ENCODE measurements at places on chromosomes 2 and 18. TPM values are rescaled to one million over a fixed set of nuclear protein-coding genes. Genes with fewer than 3 reads are reported as not detected.

Gene REG1A
- total RNA-seq = not detected

Gene AFF3
- total RNA-seq = 1.0 TPM

Gene ANKRD62
- total RNA-seq = not detected

DNA sequence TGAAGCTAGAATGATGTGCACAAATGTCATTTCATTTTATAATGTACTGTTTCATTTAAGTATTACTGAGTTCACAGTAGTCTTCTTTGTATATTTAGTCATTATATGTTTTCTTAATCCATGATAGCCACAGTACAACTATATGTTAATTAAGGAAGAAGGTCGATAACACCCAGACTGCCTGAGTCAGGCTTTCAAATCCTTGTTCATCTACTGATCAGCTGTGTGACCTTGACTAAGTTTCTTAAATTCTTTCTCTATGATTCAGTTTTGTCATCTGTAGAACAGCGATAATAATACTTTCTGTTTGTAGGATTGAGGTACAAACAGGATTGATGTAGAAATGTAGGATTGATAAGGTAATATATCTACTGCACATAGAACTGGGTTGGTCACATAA, 5.4 kb downstream of the GCC2 start:
- H3K27ac ChIP-seq = no peak overlapping the region
- peaks cover 5% of the 10 kb centered on the region for H3K4me1 ChIP-seq
- no peak for DNase-seq
- H3K27me3 ChIP-seq = no peaks in the 10 kb centered on the region

DNA sequence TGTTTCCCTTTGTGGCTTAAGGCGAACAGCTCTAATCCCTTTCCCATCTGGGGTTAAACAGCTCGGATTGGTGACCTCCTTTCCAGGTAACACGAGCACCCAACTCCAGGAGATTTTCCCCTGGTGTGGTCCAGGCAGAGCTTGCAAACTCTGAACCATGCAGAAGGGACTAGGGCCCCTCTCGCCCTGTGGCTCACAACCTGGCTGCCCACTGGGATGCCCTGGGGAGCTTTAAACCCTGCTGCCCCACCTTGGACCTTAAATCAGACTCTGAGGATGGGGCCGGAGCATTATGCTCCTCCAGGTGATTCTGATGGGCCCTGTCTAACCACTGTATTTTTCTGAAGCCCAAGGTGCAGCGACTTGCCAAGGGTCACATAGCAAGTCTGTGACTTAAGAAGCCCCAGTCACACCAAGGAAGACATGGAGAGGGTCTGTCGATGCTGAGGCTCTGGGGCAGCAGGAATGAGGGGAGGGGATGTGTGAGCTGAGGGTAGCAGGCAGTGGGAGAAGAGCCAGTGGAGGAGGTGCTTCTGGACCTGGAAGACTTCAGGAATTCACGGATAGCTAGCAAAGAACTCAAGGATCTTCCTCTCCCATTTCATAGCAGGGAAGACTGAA, 5.9 kb downstream of the ARID5A start:
- H3K27ac ChIP-seq = no peak overlapping the region
- H3K36me3 ChIP-seq = peaks cover 6% of the 10 kb centered on the region
- H3K27me3 ChIP-seq = no peaks in the 10 kb centered on the region
- peaks cover 8% of the 10 kb centered on the region for H3K4me1 ChIP-seq

- no peaks in the 10 kb centered on the region for H3K36me3 ChIP-seq
- H3K4me3 ChIP-seq = no peak overlapping the region
- H3K27me3 ChIP-seq = no peaks in the 10 kb centered on the region
- H3K4me1 ChIP-seq = no peaks in the 10 kb centered on the region
Measured at GRCh38 chr18:58125183-58125582, 81.2 kb downstream of the NEDD4L start.

- no peaks in the 10 kb centered on the region for H3K27me3 ChIP-seq
- no peak overlapping the region for H3K27ac ChIP-seq
- H3K4me1 ChIP-seq = peaks cover 6% of the 10 kb centered on the region
- H3K36me3 ChIP-seq = no peaks in the 10 kb centered on the region
- DNase-seq = peak; percentile 87
Measured at GRCh38 chr2:118061135-118061955, 26.9 kb upstream of the INSIG2 start.

DNA sequence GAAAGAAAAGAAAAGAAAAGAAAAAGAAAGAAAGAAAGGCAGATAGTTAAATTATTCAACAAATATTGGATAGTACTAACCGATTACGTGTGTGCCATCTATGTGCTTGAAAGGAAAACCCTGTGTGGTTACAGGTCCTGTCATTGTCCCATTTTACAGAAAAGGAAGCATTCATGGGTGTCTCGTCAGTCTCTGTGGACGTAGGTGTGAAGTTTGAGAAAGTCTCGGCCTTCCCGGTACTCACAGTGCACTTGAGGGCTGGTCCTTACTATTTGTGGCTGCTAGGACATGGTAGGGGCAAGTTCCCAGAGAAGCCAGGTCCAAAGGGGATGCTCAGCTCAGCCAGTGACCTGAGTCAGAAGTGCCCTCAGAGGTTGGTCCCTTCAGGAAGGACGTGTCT, 19.3 kb downstream of the SH3YL1 start:
- H3K27ac ChIP-seq = no peak overlapping the region
- no peak for DNase-seq
- H3K27me3 ChIP-seq = no peaks in the 10 kb centered on the region
- H3K4me3 ChIP-seq = no peak overlapping the region
- H3K4me1 ChIP-seq = peaks cover 8% of the 10 kb centered on the region

GRCh38 chr18:75638223-75638775, 210.8 kb upstream of the SMIM21 start:
- no peak overlapping the region for H3K27ac ChIP-seq
- no peak overlapping the region for H3K4me3 ChIP-seq
- peaks cover 9% of the 10 kb centered on the region for H3K36me3 ChIP-seq
- H3K27me3 ChIP-seq = no peaks in the 10 kb centered on the region

DNA sequence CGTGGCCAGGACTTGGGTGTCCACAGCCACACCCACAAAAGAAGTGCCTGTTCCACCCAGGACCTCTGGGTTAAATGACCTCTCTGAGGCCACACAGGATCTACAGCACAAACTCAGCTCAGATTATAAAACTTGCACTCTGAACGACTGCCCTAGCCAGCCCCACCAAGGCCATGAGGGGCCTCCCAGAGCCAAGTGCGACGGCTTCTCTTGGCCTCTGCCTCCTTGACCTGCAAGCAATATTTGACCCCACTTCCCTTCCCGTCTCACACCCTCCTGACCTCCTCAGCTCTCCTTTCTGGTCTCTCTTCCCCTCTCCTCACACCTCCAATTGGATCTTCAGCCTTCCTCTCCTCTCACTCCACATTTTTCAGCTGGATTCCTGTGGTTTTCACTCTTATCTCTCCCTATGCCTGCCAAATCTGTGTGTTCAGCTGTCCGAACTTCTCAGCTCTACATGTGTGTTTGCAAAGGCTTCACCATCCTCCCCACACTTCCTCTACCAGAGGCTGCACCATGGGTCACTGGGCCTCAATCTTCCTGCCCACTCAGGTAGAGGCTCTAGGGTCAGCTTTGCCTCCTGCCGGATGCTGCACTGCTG, 25.3 kb upstream of the STEAP3 start:
- H3K27me3 ChIP-seq = no peaks in the 10 kb centered on the region
- H3K4me1 ChIP-seq = peaks cover 43% of the 10 kb centered on the region
- no peak overlapping the region for H3K27ac ChIP-seq
- no peak overlapping the region for H3K4me3 ChIP-seq

Data from MCF 10A (cell line).